Stimulated activated CD4-positive, alpha-beta T cell treated with anti-CD3 and anti-CD28 coated beads, Interleukin-15, amount 100 ng/mL, for 1 hour (primary cell): ENCODE measurements at places on chromosomes 3 and 15.

GRCh38 chr3:156334841-156335545 lies 214.6 kb downstream of the KCNAB1 start:
- DNase-seq: no peak

- no peak for DNase-seq
Observed at GRCh38 chr3:45676325-45677032, 12.7 kb upstream of the SACM1L start.

- no peak for DNase-seq
Observed at GRCh38 chr3:175983379-175983778, 1124.2 kb downstream of the NAALADL2 start.

DNA sequence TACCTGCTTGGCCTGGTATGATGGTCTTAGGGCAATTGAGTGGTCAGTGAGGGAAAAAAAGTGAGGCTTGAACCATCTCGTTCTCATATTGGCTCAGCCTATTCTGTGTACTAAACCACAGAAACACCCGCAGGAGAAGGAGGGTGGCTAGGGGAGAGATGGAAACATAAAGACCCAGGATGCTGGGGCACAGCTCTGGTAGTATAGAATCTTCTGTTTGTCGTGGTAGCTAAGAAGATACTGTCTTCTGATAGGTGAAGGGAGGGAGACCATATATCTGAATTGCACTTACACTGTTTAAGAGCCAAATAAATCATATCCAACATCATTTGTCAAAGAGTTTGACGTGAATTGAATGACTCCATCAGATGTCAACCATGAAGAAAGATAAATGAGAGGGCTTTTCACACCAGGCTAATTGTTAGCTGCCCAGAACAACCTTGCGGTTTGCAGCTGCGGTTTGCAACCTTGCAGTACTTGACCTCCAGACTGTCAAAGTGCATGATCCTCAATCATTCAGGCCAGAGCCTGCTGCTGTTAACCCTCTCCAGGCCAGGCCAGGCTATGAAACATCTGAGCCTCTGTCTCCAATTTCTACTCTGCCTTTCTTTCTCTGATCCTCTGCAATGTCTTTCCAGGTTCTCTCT lies 40.9 kb upstream of the PIK3R4 start:
- no peak for DNase-seq

DNA sequence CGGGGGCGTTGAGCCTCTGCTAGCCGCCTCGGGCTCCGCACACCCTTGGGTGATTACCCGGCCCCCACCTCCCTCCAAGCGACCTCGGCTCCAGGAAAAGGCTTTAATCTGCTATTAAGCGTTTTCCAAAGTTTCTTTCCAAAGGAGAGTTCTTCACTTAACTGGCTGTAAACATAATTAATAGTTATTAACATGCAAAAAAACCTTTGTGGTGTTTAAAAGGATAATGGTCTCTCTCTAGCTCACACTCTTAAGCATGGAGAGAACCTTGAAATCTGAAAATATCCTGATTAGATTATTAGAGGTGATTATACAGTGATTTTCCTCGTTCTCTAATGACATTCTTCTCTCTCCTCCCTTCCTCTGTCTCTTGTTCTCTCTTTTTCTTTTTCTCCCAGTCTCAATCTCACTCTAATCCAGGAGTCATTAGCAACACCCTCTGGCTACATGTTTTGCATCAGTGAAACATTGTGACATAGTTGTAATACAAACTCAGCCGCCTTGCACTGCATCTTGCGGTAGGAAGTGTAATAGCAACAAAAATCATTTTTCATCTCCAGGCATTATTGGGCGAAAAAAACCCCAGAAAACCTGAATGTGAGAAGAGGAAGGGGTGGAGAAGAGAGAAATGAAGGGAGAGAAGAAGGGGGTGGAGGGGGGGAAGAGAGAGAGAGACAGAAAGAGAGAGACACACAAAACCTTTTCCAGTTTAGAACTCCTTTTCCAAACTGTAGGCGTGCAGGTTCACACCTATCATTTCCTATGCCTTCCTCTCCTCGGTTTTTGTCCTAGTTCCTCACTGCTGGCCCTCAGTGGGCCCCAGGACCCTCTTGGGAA lies 24.4 kb downstream of the NR2F2 start:
- no peak for DNase-seq

DNA sequence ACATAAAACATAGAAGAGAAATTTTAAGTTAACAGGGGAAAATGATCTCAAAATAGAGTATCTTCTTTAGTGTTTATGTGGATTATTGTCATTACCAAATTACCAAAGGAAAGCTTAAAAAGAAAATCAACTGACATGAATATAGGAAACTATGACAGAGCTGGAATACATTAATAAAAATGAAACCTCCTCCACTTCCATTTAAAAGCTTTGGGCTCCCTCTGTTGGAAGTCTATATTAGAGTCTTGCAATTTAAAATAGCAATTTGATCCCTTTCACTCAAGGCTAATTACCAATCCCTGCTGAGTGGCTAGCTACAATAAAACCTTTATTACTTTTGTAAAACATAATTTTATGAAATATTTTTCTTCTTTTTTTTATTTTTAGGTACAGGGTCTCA lies 61.4 kb upstream of the IMPG2 start:
- no peak for DNase-seq

DNA sequence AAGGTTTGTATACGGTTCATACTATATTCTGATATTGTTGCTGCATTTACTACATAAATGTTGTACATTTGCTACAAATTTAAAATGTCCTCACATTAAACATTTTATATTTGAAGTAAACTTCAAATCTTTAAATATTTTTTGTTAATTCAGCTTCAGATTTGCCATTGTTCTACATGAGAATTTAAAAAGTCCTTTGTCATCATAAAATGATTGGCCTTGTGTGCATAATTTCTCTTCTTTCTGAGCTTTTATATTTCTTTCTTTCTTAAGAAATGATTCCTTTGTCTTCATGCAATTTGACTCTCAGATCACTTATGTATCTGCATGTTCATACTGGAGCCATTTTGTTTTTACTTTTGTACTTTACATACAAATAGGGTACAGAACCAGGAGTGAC lies 28.0 kb downstream of the DNAJC19 start:
- DNase-seq: no peak

DNA sequence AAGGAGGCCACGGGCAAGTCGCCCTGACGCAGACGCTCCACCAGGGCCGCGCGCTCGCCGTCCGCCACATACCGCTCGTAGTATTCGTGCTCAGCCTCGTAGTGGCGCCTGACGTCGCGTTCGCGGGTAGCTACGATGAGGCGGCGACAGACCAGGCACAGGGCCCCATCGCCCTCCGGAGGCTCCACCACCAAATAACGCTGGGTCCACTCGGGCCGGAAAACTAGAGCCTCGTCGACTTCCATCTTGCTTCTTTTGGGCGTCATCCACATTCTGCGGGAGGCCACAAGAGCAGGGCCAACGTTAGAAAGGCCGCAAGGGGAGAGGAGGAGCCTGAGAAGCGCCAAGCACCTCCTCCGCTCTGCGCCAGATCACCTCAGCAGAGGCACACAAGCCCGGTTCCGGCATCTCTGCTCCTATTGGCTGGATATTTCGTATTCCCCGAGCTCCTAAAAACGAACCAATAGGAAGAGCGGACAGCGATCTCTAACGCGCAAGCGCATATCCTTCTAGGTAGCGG lies at the start of gene EPM2AIP1:
EPM2AIP1 (minus strand) TSS at position 326 of the 520 bp plus-strand sequence; CDS start at position 272, 54 bp downstream.
- DNase-seq: no peak

DNA sequence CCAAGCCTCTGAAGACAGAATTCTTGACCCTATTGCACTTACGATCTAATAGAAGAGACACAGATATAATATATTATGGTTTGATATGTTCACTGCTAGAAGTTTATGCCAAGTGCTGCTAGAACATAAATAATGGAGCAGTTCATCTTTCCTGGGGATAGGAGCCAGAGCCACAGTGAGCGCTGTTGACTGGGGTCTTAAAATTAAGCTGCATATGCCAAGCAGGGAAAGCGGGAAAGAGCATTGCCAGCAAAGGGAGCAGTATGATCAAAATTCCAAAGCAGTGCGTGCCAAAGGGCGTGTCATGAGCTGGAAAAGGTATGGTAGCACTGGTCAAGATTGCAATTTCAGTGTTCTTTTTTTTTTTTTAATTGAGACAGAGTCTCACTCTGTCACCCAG lies 49.1 kb upstream of the ABHD2 start:
- DNase-seq: no peak

- DNase-seq: no peak
Observed at GRCh38 chr3:36373084-36373483, 7.2 kb upstream of the STAC start.

GRCh38 chr3:65347166-65347565 lies 659.4 kb upstream of the ADAMTS9 start:
- no peak for DNase-seq

DNA sequence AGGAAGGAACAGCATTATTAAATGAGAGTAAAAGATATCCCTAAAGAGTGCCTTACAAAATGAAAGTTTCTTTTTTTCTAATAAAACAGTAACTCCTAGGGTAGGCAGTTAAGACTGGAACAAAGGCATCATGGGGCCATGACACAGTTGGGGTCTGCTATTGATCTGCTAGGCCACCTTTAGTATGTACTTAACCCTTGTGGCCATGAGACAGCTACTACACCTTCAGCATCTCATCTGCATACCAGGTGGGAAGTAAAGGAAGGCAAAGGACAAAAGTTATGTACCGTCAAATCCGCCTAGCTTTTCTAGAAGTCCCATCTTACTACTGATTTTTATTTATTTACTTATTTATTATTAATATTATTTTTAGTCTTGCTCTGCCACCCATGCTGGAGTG lies 93.8 kb upstream of the FHIT start:
- DNase-seq: no peak

DNA sequence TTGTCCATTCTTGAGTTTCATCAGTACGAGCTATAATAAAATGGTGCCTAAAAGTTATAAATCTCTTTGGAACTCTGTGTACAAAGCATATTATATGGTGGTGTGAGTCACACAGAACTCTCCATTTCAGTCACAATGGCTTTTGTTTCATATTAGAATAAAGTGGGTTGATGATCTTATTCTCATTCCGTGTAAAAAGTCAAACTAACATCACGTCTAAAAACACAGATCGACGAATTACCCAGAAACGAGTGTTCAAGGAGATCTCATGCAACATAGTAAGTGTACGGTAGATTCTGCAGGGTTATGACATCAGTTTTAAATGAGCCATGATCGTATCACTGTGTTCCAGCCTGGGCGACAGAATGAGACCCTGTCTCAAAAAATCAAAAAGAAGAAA lies 122.4 kb downstream of the FOXP1 start:
- DNase-seq: no peak

DNA sequence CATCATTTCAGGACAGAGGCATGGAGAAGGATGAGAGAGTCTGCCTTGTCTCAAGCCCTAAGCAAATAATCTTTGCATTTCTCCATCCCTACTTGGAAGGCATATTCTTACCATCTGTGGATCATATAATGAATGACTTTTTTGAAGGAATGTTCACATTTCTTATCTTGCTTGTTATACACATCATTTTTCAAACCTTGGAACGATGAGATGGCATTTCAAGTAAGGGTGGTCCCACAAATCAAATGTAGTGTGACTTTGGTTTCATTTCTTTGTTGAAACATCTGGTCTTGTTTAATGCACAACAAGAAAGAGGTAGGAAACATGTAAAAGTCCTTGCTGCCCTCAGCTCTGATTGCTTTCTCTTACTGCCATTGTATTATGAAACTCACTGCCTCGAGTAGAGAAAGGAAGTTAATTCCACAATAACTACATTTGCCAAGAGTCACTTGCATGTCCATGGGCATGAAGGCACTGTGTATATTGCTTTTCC lies 32.1 kb downstream of the RBMS3 start:
- DNase-seq: no peak

- DNase-seq: no peak
Observed at GRCh38 chr15:61951949-61952348, 108.3 kb downstream of the VPS13C start.

DNA sequence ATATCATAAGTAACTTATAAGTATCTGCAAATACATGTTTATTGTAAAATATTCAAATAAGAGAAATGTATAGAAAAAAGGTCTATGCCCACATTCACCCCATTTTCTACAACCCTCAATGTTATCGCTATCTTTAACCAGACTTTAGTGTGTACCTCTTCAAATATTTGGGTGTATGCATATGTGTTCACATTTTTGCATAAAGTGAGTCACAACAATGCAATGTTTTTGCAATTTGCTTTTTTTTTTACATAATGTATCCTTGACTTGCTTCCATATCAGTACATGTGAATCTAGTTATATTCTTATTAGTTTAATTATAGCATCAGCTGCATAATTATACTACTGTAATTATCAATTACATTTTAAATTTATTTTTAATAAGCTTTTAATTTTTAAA lies 117.3 kb upstream of the LYSMD4 start:
- no peak for DNase-seq

- DNase-seq: no peak
Observed at GRCh38 chr3:11386465-11387113, 114.4 kb downstream of the ATG7 start.

DNA sequence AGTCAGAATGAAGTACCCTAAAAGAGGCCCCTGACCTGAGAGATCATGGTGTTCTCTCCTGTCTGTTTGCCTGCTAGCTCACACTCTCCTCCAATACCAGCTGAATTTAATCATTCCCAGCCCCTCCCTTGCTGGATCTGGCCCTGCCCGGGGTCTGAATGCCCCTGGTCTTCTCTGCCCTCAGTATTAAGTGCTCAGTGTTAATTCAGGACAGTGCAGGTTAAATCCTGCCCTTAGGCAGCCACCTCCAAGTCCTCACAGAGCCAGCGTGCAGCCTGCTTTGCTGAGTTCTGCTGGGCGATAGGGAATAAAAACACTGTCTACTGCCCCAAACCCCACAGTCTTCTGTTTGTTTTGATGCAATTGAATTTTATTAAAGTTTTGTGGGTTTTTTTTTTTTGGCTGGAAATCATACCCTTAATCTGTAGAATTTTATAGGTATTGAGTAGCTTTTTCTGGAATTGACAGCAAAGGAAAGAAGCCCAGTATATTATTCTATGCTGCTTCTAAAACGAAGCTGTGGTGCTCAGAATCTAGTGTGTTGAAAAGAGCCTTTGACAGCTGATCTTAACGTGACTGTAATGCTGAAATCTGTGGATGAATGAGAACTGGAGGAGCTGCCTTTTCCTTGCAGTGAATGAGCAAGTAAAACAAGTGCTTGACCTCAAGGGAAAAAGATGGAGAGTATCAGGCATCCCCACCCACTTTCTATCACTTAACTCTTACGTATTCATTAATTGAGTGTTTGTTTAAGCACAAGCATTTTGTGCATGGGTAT lies 12.3 kb upstream of the BDH1 start:
- no peak for DNase-seq

GRCh38 chr3:152445212-152445611 lies 176.5 kb downstream of the MBNL1 start:
- no peak for DNase-seq

DNA sequence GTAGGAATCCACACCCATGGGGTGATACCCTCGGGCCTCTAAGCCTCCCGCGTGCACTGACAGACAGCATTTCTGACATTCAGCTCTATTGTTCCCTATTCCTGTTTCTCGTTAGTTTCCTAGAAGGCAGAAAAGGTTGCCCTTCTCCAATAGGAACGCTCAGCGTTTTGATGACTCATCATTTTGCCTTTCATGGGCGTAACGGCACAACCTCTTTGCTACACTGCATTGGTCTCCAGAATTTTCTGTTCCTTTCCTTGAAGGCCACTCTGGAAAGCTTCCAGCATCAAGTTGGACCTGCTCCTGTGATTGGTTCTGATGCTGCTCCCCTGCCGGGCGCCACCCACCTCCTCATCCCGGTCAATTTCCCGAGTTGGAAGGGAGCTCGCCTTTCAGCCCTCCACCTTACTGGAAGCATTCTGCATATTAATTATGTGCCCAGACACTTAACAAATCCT lies 13.0 kb upstream of the TNK2 start:
- no peak for DNase-seq
